ENCODE measurements at places on chromosomes 6 and 20.

DNA sequence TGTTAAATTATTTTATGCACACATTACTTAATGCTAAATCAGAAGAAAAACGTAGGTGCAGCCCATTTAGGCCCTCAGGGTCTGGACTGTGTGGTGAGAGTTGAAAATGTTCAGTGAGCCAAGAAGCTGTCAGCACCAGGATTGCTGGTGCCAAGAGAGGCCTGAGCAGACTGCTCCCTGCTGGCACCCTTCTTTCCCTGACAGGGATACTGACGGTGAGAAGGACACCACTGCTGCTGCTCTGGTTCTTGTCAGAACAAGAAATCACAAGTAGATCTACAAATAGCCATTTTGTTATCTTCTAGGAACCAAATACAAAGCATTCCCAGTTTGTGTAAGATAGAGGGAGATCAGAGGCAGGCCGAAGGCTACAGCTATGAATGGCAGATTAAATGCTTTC is 48.7 kb upstream of the CRISP1 start:
- no peak for DNase-seq

GRCh38 chr6:48782225-48782624 is 671.2 kb upstream of the PTCHD4 start:
- DNase-seq: no peak

GRCh38 chr6:163226836-163227485 is 187.6 kb upstream of the QKI start:
- DNase-seq: no peak

DNA sequence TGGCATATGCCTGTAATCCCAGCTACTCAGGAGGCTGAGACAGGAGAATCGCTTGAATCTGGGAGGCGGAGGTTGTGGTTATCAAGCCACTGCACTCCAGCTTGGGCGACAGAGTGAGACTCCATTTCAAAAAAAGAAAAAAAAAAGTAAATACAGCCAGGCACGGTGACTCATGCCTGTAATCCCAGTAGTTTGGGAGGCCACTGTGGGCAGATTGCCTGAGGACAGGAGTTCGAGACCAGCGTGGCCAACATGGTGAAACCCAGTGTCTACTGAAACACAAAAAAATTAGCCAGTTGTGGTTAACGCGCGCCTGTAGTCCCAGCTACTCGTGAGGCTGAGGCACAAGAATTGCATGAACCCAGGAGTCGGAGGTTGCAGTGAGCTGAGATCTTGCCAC is 1.5 kb upstream of the NINL start:
- DNase-seq: no peak

DNA sequence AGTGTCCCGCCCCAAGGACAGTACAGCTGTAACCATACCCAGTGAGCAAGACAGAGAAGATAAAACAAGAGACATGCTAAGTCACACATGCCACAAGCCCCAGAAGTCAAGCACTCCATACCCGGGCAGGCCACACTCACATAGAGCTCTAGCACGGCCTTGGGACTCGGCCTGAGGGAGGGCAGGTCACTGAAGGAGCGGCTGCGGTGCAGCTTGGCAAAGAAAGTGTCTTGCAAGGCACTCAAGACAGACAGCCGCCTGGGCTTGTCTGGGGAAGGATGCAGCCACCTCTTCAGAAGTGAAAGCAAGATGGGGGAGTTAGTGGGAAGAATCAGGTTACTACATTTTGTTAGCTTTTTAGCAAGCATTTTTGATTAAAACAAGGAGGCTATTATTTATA is 48.7 kb upstream of the ARMH2 start:
- DNase-seq: no peak

DNA sequence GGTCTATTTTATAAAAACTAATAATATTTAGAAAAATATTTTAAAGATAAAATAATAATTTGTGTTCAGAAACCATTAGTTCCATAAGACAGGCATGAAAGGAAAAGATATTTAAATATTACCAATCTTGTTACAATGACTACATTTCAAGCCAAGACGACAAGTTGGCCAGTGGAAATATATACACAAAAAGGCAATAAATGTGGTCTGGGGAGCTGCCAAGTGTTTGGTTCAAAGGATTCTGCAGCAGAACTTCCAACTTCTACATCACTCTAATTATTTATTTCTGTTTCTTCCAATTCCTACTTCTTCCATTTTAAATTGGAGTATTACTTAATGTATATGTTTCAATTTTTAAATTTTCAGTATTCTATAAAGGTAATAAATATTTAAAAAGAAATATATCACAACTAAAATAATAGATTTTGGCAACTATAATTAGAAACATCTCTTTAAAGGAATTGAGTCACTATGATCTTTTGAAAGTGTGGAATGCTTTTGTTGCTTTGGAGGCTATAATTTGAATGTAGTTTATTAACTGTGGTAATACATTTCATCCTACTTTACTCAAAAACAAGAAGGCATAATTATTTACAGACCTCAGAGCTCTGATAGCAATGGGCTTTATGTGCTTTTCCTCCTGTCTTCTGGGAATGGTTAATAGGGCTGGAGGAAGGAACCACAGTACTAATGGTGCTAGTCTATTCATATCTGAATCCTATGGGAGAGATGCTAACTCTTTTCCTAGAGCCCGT is 129.7 kb upstream of the FAM184A start:
- no peak for DNase-seq

DNA sequence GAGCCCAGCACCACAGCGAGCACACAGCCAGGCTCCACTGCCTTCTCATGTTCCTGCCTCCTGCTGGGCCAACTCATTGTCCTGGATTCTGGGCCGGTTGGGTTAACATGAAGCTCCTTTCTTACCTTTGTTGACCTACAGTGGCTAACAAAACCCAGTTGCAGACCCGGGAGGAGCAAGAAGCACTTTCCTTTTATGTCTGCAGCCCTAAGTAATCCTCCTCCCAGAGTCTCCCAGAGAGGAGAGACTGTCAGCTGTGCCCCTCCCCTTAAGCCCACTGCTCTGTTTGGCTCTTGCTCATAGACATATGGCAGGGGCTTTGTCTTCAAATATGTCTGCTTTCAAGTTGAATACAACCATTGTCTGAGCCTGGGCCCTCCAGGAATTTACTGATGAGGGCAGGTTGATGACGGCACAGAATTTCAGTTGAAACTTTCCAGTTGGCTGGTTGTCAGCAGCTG is 55.2 kb downstream of the PSMB1 start:
- DNase-seq: no peak

DNA sequence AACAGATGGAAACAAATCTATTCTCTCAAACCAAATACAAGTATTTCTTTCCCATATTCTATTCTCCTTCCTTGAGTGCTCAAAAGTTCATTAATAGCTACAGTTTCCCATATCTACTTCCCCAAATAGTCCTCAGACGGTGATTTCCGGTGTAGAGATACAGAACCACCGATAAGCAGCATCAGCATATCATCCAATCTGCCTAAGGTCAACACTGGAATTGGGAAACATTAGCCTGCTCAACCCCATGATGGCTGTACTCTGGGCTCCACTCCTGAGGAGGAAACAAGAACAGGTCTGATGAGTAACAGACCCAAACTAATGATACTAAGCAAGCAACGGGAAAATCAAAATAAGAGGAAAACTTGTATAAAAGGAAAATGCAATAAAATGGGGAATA is 115.6 kb downstream of the EPB41L2 start:
- DNase-seq: no peak

GRCh38 chr6:32240686-32241085 is 16.8 kb upstream of the NOTCH4 start:
- no peak for DNase-seq

- DNase-seq: no peak
Measured at GRCh38 chr6:6841571-6841970, 253.1 kb downstream of the LY86 start.

DNA sequence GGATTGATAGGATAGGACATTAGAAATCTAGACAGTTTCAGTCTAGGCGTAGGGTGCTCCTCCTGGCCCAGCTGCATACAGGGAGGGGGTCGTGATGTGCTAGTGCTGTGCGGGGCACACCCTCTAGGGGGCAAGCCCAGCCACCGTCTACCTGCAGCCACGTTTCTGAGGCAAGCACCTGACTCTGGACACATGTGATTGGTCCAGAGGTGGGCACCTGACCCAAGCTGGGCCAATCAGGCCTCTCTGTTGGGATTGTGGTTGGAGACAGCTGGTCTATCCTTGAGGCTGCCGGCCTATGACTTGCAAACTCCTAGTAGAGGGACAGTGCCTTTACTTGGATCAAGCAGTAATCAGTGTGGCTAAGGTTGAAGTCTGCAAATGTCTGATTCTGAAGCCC is 317.1 kb downstream of the BMP7 start:
- DNase-seq: no peak
